ENCODE measurements at places on chromosomes 16 and 17.

GRCh38 chr16:1221628-1222552 lies 3.2 kb downstream of the TPSG1 start:
- DNase-seq = no peak
- no peak overlapping the region for H3K4me3 ChIP-seq
- H3K4me1 ChIP-seq = no peaks in the 10 kb centered on the region
- no peak overlapping the region for H3K27ac ChIP-seq
- H3K27me3 ChIP-seq = no peaks in the 10 kb centered on the region
- H3K36me3 ChIP-seq = no peaks in the 10 kb centered on the region

GRCh38 chr16:48501516-48502377 lies 108.2 kb downstream of the N4BP1 start:
- no peaks in the 10 kb centered on the region for H3K27me3 ChIP-seq
- no peaks in the 10 kb centered on the region for H3K4me1 ChIP-seq
- H3K4me3 ChIP-seq = no peak overlapping the region
- no peak overlapping the region for H3K27ac ChIP-seq
- no peaks in the 10 kb centered on the region for H3K36me3 ChIP-seq

GRCh38 chr17:82029391-82029790 lies 2.1 kb upstream of the RAC3 start:
- H3K27me3 ChIP-seq = no peaks in the 10 kb centered on the region
- peaks cover 23% of the 10 kb centered on the region for H3K4me1 ChIP-seq
- no peak overlapping the region for H3K27ac ChIP-seq
- no peak overlapping the region for H3K4me3 ChIP-seq

DNA sequence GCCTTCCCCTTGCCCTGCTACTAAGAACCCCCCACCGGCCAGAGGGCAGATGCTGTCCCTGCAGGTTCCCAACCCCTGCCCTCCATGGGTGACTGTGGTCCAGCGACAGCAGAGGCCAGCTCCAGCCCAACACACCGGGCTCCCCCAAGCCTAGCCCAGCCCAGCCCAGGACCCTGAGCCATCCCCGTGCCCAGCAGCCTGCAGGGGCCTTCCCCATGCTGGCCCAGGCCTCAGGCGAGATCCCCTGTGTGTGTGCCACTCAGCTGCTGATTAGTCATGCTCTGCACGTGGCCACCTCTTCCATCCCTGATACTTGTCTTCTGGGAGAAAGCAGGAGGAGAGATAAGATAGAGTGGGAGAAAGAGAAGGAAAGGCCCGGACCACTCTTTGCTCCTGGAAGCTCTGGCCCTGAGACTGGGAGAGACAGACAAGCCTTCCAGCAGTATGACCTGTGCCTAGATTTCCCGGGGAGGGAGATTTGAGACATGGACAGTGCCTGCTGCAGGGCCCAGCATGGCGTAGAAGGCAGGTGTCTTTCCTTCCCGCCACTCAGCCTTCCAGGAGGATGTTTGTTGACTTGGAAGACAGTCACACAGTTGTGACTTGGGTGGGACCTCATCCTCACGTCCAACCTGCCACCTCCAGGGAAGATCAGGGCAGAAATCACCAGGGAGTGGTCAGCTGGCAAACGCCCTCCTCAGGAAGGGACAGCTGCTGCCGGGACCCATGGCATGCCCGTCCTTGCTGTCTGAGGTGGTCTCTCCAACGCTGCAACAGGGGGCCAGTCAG lies 41.3 kb upstream of the RASD1 start:
- no peak overlapping the region for H3K4me3 ChIP-seq
- no peak for DNase-seq
- H3K27me3 ChIP-seq = no peaks in the 10 kb centered on the region
- no peaks in the 10 kb centered on the region for H3K36me3 ChIP-seq
- no peaks in the 10 kb centered on the region for H3K4me1 ChIP-seq

DNA sequence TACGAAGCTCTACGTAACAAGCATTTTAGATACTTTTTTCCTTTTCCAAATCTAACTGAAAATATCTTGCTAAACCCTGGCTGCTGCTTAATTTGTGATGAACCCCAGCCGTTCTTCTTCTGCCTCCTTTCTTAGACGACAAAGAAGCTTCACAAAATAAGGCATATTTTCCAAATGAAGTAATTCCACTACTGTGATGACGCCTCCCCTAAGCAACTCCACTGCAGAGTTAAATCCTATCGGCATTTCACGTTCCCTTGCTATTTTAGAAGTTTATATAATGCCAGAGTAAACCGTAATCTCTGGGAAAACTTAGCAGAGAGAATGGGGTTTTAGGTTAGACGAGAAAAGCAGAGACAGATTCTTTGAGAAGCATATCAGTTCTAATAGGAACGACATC lies 683.1 kb upstream of the SALL1 start:
- no peak for DNase-seq
- H3K27me3 ChIP-seq = no peaks in the 10 kb centered on the region
- no peaks in the 10 kb centered on the region for H3K4me1 ChIP-seq
- H3K36me3 ChIP-seq = no peaks in the 10 kb centered on the region
- H3K27ac ChIP-seq = no peak overlapping the region

GRCh38 chr17:48258331-48258730 lies 150.8 kb downstream of the SNX11 start:
- H3K27ac ChIP-seq = no peak overlapping the region
- H3K36me3 ChIP-seq = peaks cover 22% of the 10 kb centered on the region
- H3K4me3 ChIP-seq = no peak overlapping the region
- no peaks in the 10 kb centered on the region for H3K27me3 ChIP-seq
- H3K4me1 ChIP-seq = no peaks in the 10 kb centered on the region
- DNase-seq = no peak

DNA sequence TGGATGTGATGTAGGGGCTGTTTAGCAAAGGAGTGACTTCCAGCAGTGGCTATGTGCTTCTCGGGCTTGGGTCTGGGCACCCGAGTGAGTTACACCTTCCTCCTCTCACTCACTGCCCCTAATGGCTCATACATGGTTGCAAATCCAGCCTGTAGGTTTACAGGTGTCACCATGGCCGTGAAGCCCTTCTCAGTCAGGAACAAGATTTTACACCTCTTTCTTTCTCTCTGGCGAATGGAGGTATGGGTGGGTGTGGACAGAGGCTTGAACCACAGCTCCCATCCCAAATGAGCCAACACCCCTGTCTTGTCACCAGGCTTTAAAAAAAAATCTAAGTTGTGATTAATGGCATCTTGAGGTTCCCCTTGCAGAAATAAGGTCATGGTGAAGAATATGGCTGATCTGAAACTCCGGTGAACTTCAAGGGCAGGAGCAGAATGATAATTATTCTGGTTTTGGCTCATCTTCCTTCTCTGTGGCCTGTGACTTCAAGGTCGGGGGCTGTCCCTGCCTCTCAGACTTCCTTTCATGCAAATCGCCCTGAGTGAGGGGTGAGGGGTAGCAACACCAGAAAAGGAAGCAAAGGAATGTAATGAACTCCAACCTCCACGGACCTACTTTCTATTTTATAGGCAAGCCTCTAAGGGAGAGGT lies 331.2 kb downstream of the MAF start:
- H3K4me1 ChIP-seq = peaks cover 59% of the 10 kb centered on the region
- no peaks in the 10 kb centered on the region for H3K27me3 ChIP-seq
- DNase-seq = peak; percentile 87
- no peaks in the 10 kb centered on the region for H3K36me3 ChIP-seq
- H3K4me3 ChIP-seq = peak overlapping the region; percentile 7
- H3K27ac ChIP-seq = peak overlapping the region; percentile 59

GRCh38 chr16:17377360-17378324 lies 93.1 kb downstream of the XYLT1 start:
- no peaks in the 10 kb centered on the region for H3K36me3 ChIP-seq
- no peak for DNase-seq
- H3K27ac ChIP-seq = no peak overlapping the region
- no peak overlapping the region for H3K4me3 ChIP-seq
- H3K4me1 ChIP-seq = no peaks in the 10 kb centered on the region

DNA sequence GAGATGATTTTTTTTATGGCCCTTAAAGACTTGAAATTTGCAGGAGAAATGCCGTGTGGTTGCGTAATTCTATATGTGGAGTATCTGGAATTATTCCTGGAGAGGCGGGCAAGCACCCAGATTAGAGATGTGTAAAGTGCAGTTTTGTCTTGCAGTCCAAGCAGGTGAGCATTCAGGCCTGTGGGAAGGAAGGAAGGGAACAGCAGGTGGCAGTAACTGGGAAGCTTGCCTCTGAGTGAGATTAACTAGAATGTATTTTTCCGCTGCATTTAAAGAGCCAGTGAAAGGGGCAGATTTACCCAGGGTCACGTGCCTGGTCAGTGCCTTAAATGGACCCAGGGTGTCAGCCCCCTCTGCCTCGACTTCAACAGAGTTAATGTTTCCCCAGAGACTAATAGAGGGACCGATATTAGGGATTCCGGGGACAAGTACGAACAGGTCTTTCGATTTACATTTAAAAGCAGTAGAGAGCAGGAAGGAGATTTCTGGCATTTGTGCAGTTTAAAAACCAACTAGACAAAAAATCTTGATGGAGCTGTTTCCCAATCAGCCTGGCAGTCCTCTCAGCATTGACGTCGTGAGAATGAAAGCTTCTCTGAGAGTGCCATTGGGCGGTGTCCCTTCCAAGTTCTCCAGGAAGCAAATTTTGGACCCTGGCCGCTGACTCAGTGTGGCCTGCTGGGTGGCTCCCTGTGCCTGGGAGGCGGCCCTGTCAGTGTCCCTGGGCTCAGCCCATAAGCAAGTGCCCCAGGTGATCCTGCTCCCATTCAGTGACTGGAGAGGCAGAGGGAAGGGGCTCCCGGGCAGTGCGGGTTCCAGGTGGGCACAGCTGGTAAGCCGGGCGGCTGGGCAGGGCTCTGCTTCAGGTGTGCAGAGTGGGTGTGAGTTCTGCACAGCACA lies 38.2 kb downstream of the KSR1 start:
- no peak overlapping the region for H3K27ac ChIP-seq
- H3K4me1 ChIP-seq = no peaks in the 10 kb centered on the region
- no peak for DNase-seq
- H3K36me3 ChIP-seq = no peaks in the 10 kb centered on the region
- H3K27me3 ChIP-seq = no peaks in the 10 kb centered on the region

- no peak overlapping the region for H3K27ac ChIP-seq
- peaks cover 8% of the 10 kb centered on the region for H3K36me3 ChIP-seq
- DNase-seq = no peak
Measured at GRCh38 chr16:70694868-70695218, 9.0 kb upstream of the MTSS2 start.

- no peaks in the 10 kb centered on the region for H3K27me3 ChIP-seq
- no peak overlapping the region for H3K4me3 ChIP-seq
- H3K36me3 ChIP-seq = peaks cover 17% of the 10 kb centered on the region
- H3K4me1 ChIP-seq = peaks cover 61% of the 10 kb centered on the region
- no peak for DNase-seq
- H3K27ac ChIP-seq = no peak overlapping the region
Measured at GRCh38 chr17:77419547-77420094, 278.9 kb downstream of the SEC14L1 start.

DNA sequence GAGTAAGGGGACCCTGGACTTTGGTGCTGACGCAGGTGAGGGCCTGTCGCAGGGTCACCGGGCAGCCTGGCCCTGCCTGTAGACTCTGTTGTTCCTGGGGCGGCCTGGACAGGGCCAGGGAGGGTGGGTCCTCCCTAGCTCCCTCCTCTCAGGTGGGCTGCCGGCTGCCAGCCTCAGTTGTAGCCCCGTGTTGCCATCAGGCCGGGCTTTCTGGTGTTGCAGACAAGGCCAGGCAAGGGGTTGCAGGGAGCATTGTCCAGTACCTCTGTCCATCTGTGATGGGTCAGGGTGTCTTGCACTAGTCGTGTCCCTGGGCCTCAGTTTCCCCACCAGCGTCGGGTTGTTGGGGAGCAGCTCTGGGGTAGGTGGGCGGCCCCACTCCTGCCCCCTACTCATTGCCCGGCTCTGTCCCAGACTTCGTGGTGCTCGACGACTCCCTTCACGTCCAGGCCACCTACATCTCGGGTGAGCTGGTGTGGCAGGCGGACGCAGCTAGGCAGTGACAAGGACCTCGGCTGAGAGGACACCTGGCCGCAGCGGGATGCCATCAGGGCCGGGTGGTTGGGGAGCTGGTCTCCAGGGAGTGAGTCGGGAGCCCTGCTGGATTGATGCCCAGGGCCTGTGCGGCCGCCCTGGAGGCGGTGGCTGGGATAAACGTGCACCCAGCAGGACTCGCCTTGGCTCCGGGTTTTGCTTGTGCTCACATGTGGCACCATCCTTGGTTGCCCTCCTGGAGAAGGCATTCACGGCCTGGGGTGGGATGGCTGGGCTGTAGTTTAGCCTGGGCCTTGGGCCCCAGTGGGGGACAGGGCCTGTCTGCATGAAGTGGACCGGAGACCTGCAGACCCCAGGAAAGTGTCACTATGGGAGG lies 1.9 kb downstream of the CEMP1 start:
- H3K36me3 ChIP-seq = peaks cover 14% of the 10 kb centered on the region
- no peak for DNase-seq
- H3K27me3 ChIP-seq = no peaks in the 10 kb centered on the region

DNA sequence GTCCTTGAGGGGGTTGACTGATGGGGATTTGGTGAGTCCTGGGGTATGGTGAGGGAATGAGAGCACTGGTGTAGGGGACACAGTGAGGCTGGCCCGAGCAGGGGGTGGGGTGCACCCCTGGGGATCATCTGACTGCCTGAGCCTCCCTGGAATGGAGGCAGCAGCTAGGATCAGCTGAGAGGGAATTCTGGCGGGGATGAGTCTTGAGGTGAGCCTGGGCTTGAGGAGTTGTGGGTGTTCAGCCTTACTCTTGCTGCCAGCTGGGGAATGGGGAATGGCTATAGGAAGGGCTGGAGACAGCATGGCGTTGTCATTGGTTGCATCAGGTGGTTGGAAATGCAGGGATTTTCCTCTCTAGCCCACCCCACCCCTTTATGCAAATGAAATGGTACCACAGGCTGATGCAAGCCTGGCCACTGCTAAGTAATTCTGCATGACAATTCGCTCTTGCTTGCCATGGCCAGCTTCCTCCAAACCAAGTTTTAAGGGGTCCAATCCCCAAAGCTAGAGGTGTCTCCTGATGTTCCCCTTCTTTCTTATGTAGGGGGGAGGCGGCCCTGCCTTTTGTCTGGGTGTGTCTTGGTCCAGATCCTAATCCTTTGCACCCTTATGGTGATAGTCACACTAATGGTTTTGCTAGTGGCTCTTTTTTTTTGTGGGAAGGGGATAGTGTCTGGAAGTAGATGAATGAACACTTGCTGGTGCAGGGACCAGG lies 7.5 kb downstream of the NFE2L1 start:
- H3K27ac ChIP-seq = no peak overlapping the region
- peaks cover 23% of the 10 kb centered on the region for H3K4me1 ChIP-seq
- no peaks in the 10 kb centered on the region for H3K27me3 ChIP-seq
- H3K4me3 ChIP-seq = no peak overlapping the region

DNA sequence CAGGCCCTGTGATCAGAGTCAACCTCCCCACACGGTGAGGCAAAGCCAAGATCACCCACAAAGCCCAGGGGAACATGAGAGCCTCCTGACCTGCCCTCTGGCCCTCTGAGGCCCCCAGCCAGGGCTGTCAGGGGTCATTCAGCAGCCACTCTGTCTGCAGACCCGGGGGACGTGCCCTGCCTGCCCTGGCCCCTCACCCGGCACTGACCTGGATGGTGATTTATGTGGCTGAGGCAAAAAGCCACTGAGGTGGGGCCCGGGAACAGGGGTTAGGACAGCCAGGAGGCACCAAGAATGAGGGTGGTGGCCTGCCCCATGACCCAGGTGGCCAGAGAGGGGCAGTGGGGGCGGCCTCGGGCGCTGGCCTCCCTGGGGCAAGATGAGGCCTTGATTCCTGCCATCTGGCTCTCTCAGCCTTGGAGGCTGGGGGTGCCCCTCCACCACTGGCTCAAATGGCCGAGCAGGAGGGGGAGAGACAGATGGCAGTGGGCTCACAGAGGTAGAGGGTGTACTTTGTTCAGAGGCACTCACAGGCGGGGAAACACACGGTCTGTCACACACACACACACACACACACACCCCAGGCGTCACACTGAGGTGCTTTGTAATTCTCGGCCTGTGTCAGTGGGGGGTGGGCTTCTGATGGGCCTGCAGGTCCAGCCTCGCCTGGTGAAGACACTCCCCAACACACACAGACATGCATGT lies 174.0 kb upstream of the GSE1 start:
- no peaks in the 10 kb centered on the region for H3K36me3 ChIP-seq
- H3K27ac ChIP-seq = no peak overlapping the region
- no peaks in the 10 kb centered on the region for H3K27me3 ChIP-seq
- no peak for DNase-seq
- H3K4me3 ChIP-seq = no peak overlapping the region
- H3K4me1 ChIP-seq = no peaks in the 10 kb centered on the region

All from CD4-positive, CD25-positive, alpha-beta regulatory T cell (primary cell).